ENCODE measurements at places on chromosomes 2 and 18. TPM values are rescaled to one million over a fixed set of nuclear protein-coding genes. Genes with fewer than 3 reads are reported as not detected.

GRCh38 chr2:11243512-11243911 is 88.2 kb downstream of the SLC66A3 start:
- DNase-seq = no peak

Gene TBR1
- total RNA-seq = not detected

DNA sequence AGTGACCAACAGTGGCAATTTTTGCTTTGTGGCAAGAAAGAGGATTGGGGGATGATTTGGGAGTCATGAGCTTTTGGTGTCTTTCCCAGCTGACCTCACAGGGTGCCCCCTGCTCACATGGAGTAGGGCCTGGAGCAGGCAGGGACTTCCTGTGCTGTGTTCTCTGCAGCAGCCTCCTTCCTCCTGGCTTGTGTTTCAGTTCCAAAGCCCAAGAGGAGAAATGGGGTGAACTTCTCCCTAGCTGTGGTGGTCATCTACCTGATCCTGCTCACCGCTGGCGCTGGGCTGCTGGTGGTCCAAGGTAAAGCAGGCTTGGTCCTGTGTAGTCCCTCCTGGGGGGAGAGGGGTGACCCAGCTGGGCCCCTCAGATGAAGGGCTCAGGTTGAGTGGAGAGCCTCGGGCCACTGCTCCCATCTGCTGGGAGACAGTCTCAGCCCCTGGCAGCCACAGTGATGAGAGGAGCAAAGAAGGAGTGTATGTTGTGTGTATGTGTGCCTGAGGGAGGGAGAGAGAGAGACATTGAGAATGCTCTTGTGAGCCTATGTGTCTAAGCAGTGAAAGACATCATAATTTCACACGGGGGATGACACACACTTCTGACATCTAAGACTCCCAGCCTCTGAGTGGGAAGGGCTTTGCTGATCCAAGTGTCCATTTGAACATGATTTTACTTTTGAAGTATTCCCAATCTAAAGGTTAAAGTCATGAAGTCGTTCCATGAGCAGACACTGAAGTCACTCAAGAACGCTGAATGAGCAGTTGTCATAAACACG is 27.2 kb downstream of the MARCO start:
- DNase-seq = no peak

- DNase-seq = peak; percentile 32
Measured at GRCh38 chr2:58045580-58046334, 849 bp upstream of the VRK2 start.

GRCh38 chr2:217868911-217869334 is 133.9 kb downstream of the TNS1 start:
- DNase-seq = no peak

GRCh38 chr2:105413206-105413605 is 14.4 kb upstream of the FHL2 start:
- no peak for DNase-seq

GRCh38 chr18:3217948-3218647 is 1.7 kb downstream of the MYOM1 start:
- DNase-seq = no peak

DNA sequence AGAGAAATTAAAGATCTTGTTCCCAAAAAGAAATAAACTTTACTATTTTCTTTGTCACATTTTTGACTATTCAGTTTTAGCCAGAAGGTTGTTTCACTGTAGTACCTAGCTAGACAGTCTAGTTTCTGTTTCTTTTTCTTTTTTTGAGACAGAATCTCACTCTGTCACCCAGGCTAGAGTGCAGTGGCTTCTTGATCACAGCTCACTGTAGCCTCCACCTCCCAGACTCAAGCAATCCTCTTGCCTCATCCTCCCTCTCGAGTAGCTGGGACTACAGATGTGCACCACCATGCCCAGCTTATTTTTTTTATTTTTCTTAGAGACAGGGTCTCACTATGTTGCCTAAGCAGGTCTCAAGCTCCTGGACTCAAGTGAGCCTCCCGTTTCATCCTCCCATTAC is 2.2 kb downstream of the RBM45 start:
- no peak for DNase-seq

Gene XDH
- total RNA-seq = 0.13 TPM

DNA sequence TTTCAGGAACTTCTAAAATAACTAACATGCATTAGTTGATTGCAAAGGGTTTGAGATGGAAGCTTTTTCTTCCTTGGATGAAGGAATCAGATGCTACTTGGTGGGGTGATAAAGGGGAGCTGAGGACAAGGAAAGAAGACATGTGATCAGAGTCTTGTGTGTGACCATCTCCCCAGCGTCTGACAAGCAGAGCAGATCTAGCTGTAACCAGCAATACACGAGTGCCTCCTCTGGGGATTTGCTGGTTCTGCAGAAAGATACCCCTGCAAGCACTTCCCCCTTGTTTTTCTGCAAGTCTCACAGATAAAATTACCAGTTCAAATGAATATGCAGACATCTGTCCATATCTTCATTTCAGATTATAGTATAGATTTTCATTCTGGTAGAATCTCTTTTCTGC is 2.7 kb downstream of the CDH7 start:
- DNase-seq = no peak

DNA sequence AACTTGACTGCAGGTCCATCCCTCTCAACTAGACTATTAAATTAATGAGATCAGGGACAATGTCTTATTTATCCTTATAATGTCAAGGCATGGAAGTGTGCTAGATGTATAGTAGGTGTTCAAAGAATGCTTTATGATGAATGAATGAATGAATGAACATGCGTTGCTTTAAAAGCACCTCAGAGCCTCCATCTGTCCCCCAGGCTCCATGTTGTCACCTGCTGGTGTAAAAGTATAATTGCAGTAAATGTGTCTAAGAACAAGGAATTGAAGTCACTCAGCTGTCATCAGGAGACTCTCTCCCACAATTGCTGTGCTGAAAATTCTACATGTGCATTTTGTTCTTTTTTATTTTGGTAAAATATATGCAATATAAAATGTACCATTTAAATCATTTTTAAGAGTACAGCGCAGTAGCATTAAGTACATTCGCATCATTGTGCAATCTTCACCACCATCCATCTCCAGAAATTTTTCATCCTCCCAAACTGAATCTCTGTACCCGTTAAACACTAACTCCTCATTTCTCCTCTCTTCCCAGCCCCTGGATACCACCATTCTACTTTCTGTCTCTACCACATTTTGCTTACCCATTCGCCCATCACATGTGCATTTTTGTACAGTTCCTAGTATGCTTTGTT is 52.6 kb downstream of the GNAL start:
- DNase-seq = no peak

Gene ASPRV1
- 0.78 TPM for total RNA-seq

Gene CKAP2L
- 0.30 TPM for total RNA-seq

DNA sequence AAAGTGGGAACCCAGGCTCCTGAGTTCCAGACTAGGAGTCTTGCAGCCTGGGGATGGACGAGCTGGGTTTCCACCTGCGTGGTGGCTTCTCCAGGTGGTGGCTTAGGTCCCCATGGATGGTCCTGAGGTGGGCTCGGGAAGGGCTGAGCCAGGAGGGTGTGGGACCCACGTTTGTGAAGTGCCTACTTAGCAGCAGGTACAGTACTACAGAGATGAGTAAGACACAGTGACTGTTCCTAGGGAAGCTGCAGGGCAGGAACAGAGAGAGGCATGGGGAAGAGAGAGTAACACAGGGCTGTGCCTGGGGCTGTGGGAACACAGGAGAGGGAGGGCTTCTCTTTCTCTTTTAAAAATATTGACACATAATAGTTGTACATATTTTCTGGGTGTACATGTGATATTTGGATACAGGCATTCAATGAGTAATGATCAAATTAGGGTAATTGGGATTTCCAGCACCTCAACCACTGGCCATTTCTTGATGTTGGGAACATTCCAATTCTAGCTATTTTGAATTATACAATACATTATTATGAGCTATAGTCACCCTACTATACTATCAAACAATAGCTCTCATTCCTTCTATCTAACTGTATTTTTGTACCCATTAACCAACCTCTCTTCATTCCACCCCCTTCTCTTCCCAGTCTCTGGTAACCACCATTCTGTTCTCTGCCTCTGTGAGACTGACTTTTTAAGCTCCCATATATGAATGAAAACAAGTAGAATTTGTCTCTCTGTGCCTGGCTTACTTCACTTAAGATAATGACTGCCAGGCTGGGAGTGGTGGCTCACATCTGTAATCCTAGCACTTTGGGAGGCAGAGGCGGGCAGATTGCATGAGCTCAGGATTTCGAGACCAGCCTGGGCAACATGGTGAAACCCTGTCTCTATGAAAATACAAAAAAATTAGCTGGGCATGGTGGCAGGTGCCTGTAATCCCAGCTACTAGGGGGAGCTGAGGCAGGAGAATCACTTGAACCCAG is 15.0 kb downstream of the TOGARAM2 start:
- DNase-seq = no peak

Gene LOXHD1
- total RNA-seq = 0.62 TPM

DNA sequence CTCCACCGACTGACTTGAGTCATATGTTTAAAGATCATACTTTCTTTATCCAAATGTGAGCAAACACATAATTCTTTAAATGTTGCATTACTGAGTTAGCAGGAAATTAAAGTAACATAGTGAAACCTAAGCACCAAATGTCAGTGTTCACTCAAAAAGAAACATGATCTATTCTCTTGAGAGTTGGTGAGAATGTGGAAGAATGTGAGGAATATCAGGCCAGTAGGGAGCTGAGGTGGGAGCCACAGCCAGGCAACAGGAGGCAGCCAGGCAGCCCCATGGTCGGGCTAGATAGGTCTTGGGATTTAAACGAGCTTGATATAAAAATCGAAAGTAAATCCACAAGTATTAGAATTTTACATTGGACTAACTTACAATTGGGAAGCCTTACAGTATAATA is 198.1 kb upstream of the SH3BP4 start:
- DNase-seq = no peak

Gene TUBA4B
- not detected for total RNA-seq

Gene CFC1
- not detected for total RNA-seq

Gene GMPPA
- 22.3 TPM for total RNA-seq

DNA sequence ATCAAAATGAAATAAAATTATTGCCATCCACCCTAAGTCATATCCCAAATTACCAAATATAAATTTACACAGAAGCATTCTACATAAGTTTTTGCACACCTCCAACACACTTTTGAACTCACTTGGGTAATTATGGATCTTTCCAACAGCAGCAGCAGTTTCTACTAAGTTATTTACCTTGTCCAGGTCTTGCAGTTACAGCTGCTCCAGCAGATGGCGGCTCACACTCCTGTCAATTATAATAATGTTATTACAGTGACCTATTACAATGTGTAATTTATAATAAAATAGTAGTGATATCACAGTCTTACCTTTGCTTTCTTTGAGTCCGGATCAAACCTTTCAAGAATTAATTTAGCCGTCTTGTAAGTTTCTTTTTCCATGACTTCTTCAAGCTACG is 37.9 kb downstream of the LNPK start:
- DNase-seq = no peak

Gene ZNF385B
- 0.46 TPM for total RNA-seq

Gene SKA1
- 0.65 TPM for total RNA-seq

DNA sequence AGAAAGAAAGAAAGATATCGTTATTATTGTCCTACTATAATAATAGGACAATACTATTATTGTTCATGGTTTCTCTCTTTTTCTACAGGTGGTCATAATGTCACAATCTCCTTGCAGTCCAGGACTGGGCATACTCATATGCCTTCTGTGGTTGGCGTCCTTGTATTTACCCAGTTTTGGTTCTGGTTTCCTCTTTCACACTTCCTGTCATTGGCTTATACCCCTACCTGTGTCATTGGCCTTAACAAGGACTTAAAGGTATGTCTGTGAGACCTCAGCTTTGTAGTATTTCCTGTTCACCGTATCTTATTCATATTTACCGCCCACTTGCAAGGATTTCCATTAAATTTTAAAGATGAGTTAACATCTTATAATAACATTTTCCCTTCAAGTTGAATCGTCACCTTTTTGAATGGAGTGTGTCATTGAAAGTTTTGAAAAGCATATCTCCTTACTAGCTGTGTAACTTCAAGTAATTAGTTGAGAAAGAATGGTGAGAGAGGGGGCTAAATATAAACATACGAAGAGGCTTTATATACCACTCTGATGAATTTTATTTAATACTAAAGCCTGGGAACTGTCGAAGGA is 36.5 kb upstream of the HTR2B start:
- no peak for DNase-seq

GRCh38 chr18:8176109-8176508 is 433.1 kb upstream of the RAB12 start:
- no peak for DNase-seq

GRCh38 chr2:233165895-233166661 is 85.4 kb upstream of the ATG16L1 start:
- peak; percentile 86 for DNase-seq

- DNase-seq = no peak
Measured at GRCh38 chr2:172285010-172285621, 142.3 kb upstream of the ITGA6 start.

Gene MAP2
- 2.8 TPM for total RNA-seq

Gene PTGR3
- 81.5 TPM for total RNA-seq

Gene KRCC1
- 22.8 TPM for total RNA-seq

Gene KCNG2
- not detected for total RNA-seq

Gene UGT1A8
- not detected for total RNA-seq

- DNase-seq = no peak
Measured at GRCh38 chr2:120744817-120745216, 9.1 kb downstream of the GLI2 start.

Gene TUBB8B
- not detected for total RNA-seq

Gene OTOF
- not detected for total RNA-seq

DNA sequence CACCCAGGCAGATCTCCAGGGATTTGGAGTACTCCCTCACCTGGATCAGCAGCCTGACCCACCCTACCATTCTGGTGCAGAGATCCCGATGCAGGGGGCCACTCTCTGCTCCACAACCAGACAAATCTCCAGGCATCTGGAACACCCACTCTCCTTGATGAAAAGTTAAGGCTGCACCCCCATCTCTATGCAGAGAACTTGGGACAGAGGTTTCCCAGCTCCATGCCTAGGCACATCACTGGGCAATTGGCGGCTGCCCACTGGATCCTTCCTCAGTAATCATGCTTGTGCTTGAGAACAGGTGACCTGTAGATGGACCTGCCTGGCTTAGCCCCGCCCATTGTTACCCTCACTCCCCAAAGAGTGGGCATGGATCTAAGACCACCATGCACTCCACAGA is 624.9 kb downstream of the CBLN2 start:
- no peak for DNase-seq

Gene TGFA
- total RNA-seq = 2.1 TPM

GRCh38 chr2:239774933-239775622 is 250.1 kb downstream of the NDUFA10 start:
- no peak for DNase-seq

DNA sequence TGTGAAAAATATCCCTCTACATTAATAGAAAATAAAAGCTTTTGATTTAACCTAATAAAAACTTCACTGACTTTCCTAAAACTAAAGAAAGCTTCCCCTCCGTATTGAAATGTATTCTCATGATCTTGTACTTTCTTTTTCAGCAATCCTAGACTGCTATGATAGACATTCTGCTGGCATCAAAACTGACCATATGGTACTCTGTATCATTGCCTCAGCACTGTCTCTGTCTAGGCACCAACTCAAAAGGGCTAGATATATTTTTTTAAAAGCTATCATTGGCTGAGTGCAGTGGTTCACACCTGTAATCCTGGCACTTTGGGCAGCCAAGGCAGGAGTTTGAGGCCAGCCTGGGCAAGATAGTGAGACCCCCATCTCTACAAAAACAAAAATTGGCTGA is 32.9 kb downstream of the CDKL4 start:
- no peak for DNase-seq

GRCh38 chr2:182807319-182807718 is 59.1 kb downstream of the FRZB start:
- DNase-seq = no peak

GRCh38 chr2:118058951-118059350 is 29.3 kb upstream of the INSIG2 start:
- no peak for DNase-seq
